ENCODE measurements at places on chromosomes 1 and 21.

- DNase-seq = no peak
Measured at GRCh38 chr1:58524353-58524945, 22.1 kb downstream of the OMA1 start.

DNA sequence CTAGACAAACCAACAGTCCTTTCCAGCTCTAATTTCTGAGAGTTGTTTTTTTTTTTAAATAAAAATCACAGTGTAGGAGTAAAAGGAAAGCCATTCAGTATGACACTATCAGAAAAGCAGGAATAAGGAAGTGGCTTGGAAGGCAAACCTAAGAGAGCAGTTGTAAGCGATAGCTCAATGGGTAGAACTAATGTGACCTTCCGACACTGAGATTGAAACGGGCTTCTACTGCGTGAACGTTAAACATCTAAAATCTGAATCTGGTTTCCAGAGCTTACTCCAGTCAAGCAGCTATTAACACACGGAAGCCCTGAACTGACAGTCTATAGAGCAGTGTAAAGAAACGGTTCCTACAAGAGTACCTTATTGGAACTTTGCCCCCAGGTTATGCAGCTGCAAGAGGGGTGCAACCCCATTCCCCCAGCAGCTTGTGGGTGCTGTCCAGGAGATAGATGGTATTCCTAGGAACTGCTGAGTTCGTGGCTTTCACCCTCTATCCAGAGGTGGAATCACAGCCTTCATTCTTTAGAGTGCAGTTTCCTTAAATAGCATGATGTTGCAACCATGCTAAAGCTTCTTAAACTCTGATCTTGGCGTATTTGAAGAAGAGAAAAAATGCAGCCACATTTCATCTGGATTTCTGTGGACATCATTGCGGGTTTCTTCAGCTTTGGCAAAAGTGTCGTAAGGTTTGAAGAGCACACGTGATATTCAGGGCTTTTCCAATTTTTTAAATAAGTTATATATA, 3.3 kb upstream of the IRF2BP2 start:
- no peak for DNase-seq

DNA sequence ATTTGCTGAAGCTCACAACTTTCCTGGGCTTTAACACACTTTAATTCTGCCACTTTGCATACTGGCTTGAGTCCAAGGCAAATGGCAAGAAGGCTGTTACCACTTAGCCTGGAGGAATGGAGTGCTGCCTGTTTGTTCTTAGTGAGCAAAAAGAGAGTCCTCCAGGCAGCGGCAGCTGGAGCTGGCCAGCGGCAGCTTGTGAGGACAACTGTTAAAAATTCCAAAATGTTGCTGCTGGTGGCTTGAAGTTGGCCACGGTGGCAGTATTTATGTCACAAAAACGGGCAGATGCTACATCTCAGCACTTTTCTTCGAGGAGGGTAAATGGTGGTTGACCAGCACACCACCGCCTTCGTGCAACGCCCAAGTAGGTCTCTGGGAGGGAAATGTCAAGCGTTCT, 27.3 kb downstream of the STPG1 start:
- no peak for DNase-seq

GRCh38 chr21:32070126-32070525, 197.3 kb downstream of the HUNK start:
- no peak for DNase-seq

- DNase-seq = no peak
Measured at GRCh38 chr1:48859456-48859855, 82.8 kb upstream of the BEND5 start.

DNA sequence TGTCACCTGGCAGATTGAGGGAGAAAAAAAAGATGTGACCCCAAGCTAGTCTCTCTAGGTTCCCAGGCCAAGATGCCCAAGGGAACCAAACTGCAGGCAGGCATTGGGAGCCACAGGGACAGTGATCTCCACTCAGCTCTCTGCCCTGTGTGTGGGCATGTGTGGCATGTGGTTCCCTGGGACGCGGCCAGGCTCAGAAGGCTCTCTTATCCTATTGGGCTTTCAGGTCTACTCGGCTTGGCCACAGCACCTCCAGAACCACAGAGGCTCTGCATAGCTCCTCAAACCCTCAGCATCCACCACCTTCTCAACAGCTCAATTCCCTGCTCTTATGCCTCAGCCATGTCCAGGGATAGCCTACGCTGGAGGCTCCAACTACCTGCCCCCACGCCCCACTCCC, 22.0 kb downstream of the IQGAP3 start:
- DNase-seq = no peak

GRCh38 chr1:179632868-179633267, 41.2 kb downstream of the TDRD5 start:
- DNase-seq = no peak

GRCh38 chr1:66489972-66490601, 43.9 kb upstream of the SGIP1 start:
- no peak for DNase-seq

- no peak for DNase-seq
Measured at GRCh38 chr21:45988366-45989347, 7.1 kb downstream of the COL6A1 start.

GRCh38 chr1:197776351-197777105, 1.2 kb upstream of the DENND1B start:
- no peak for DNase-seq

GRCh38 chr1:161089938-161090337, 580 bp upstream of the NECTIN4 start:
- DNase-seq = no peak

DNA sequence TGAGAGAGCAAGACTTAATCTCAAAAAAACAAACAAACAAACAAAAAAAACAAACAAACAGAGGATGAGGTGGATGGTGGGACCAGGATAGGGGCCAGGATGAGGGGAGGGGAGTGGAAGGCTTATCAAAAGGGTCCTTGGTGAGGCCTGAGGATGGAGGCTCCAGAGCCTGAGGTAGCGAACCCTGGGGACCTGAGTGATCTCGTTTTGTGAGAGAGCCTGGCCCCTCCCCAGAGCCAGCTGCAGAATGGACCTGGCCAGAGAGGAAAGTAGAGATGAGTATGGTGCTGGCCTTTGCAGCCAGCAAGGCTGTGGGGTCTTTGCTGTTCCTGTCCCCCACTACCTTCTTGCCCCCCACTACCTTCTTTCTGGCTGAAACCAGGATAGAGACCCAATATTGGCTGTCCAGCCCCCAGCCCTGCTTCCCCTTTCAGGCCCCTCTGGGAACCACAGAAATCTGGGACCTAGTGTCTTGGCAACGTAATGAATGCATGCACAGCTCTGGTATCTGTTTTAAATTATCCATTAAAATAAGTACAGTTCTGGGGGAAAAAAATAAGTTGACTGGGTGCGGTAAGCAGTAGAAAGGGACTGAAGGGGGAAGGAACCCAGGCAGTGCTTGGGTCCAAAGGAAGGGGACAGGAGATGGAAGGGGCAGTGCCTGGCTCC, 1.1 kb upstream of the LMNA start:
- no peak for DNase-seq

GRCh38 chr21:38821248-38821647, 15.5 kb downstream of the ETS2 start:
- no peak for DNase-seq

DNA sequence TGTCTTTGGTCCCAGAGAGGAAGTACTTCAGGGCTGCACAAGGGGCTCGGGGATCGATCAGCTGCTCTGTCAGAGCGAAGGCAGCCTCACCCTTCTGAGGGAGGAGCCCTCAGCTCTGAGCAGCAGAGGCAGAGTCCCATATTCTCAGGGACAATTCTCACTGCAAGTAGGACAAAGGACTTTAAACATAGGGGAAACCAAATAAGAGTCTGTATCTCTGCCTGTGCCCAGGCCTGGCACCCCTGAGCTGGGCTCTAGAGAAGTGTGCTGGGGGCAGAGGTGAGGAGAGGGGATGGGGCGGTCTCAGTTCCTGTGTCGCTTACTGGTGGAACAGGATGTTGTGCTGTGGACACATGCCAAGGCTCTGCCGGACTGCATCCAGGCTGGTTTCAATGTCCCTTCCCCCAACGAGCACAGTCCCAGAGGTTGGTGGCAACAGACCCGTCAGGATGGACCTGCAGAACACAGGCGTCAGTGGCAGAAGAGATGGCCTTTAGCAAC, 76.6 kb downstream of the ABCA4 start:
- no peak for DNase-seq

DNA sequence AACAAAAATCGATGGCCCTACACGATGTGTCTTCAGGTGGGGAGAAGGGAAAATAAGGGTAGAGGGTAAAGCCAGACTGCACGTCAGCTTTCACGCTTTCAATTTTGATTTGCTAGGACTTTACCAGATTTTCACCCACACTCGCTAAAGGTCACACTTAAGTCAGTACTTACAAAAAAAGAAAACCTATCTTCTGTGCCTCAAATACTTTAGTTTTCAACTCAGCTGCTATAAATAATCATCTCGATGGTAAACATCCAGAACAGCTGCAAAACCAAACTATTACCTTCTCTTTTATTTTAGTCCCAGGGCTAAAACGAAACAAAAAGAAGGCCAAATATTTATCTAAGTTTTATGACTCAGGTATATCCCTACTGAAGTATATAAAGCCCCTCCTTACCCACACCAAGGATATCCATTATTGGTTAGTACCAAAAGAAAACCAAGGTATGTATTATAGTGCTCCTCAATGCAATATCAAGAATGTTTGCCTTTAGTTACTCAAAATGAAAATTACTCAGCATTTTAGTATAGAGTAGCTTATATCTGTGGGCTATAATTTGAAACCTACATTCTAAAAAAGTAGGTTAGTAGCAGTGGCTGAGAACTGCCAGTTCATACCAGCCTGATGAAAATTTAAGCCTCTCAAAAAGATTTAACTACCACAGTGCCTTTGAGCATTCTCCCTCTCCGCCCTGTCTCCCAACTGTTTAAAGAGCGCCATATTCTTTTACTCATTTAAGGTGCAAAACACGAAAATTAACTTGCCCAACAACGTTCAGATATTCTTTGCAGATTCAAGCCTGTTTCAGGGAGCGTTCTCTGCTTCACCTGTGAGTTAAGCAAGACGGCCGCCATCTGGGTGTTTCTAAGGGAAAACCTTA, 1.5 kb downstream of the CSDE1 start:
- DNase-seq = no peak

DNA sequence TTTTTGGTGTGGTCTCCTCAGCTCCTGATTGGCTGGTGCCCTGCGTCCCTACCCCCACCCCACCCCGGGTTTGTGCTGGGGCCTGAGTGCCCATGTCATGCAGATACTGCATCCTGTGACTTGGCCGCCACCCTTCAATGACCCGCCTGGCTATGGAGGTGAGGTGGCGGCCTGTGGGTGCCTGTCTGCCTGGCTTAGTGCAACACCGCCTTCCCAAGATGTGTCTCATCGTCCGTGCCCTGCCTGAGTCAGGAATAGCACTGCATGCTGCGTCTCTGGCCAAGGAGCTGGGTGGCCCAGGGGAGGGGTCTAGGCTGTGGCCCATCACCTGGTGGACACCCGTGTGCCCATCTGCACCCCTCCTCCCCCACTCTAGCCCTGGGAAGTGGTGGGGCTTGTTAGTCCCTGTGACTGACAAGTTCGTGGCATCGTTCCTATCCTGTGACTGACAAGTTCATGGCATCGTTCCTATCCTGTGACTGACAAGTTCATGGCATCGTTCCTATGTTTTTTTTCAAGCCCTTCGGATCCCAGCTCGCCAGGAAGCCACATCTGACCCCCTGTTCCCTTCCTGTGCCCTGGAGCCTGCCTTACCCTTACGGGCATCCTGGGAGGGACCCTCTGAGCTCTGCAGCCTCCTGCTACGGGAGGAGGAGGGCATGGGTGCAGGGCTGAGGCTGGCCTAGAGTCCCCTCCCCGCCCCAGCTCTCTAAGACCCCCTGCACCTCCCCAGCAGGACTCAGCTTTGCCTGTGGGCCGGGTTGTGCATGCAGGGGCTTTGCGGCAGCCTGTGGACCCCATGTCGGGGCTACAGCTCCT, 7.5 kb downstream of the SLX9 start:
- no peak for DNase-seq

- no peak for DNase-seq
Measured at GRCh38 chr1:192831706-192832355, 23.0 kb downstream of the RGS2 start.
